Eye (tissue), 1 donor: ENCODE measurements at places on chromosomes 12 and 14.

DNA sequence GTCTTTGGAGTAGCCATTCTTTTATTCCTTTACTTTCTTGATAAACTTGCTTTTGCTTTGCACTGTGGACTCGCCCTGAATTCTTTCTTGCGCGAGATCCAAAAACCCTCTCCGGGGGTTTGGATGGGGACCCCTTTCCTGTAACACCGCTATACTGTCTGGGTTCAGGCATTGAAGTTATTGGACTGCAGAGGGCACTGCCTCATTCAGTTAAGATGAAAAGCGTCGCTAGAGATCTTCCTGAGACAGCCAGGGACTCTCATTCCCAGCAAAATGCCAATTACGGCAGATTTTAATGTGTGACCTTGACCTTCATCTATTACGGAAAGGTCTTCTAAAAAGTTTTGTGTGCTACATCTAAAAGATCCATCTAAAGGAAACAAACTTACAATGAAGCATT is 17.3 kb upstream of the RIMKLB start:
- no peak for DNase-seq

- no peak for DNase-seq
These were observed 247.3 kb upstream of the FKBP4 start for GRCh38 chr12:2547273-2548044.

- no peak for DNase-seq
These were observed 416.3 kb upstream of the ATP2B1 start for GRCh38 chr12:90124914-90125313.

GRCh38 chr14:51327376-51327775 is 87.3 kb downstream of the TMX1 start:
- DNase-seq: no peak

GRCh38 chr12:80441921-80442320 is 2.1 kb upstream of the PTPRQ start:
- no peak for DNase-seq

DNA sequence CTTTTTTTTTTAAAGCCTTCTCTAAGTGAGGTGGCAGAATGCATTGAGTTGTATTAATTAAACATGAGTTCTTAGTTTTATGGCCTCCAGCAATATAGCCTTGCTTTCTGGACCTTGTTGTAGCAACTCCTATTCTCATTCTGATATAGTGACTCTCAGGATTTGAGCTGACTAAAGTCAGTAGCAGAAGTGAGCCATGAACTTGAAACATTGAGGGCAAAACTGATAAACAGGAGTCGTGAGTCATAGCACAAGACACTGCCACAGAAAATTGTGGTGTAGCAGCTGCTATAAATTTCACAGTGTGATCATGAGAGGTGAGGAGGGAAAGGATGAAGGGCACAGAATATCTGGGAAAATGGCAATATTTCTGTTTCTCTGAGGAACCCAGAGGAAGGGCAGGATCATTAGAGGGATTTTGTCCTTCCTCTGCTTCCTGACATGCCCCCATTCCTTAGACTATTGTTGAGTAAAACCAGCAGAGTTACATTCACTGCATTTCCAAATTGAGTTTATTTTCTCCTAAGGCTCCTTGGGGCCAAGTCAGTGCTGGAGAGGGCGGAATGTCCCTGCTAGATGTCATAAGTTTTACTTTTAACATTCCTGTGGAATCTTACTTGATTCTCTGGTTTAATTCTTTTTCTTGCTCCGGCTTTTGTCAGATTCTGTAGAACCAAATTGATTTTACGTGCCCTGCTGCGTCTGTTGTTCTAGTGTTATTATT is 7.5 kb downstream of the KLRG1 start:
- DNase-seq: no peak

DNA sequence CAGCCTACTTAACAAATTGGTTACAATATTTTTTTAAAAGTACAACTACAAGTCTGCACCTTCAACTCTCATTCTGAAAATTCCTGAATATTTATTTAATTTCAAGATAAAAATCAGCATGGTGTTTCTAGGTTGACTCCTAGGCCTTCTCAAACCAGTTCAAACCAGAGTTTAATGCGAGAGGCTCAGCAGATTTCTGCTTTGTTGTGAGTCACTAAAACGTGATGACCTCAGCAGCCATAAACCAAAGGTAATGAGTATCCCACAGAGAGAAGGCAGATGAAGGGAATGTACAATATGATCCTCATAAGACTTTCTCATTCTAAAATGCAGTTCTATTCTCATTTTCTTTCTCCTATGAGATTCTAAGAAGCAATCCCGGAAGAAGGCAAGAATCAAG is 1.5 kb downstream of the PRDM4 start:
- DNase-seq: peak; percentile 66

DNA sequence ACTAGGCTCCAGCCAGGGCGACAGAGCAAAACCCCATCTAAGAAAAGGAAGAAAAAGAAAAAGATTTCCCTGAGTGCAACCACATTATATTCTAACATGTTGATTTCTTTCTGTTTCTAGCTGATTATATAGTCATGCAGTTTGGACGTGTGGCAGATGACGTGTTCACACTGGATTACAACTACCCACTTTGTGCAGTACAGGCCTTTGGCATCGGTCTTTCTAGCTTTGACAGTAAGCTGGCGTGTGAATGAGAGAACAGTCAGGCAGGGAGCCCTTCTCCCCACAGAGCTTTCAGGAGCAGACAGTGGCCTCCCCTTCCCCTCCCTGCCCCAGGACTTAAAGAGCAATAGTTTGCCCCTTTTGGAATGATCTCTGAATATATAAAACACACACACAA is 20.0 kb upstream of the TEAD4 start:
- DNase-seq: no peak

DNA sequence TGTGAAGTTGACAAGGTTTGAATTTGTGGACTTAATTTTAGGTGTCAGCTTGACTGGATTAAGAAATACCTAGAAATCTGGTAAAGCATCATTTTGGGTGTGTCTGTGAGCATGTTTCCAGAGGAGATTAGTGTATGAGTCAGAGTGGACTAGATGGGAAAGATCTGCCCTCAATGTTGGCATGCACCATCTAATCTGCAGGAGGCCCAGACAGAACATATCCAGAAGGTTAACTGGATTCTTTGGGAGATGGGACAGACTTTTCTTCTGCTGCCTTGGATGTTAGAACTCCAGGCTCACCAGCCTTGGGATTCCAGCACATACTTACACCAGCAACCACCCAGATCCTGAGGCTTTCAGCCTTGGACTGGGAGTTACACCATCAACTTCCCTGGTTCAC is 14.1 kb downstream of the SGPP1 start:
- no peak for DNase-seq

DNA sequence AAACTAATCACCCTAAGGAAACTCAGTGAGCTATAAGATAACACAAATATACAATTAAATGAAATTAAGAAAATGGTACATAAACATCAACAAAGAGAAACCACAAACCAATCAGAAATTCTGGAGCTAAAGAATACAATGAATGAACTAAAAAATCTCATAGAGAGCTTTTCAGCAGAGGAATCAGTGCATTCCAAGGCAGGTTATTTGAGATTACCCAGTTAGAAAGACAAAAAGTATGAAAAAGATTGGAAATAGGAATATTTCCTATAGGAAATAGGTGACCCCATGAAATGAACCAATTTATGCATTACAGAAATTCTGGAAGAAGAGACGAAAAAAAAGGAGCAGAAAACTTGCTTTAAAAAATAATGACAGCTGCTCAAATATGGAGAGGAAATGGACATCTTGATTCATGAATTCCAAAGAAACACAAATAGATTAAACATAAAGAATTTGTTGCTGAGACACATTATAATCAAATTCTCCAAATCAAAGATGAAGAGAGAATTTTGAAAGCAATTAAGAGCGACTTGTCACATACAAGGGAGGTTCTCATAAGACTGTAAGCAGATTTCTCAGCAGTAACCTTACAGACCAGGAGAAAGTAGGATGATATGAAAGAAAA is 90.7 kb downstream of the RERGL start:
- no peak for DNase-seq

GRCh38 chr14:104563742-104564615 is 15.6 kb upstream of the C14orf180 start:
- peak; percentile 91 for DNase-seq

DNA sequence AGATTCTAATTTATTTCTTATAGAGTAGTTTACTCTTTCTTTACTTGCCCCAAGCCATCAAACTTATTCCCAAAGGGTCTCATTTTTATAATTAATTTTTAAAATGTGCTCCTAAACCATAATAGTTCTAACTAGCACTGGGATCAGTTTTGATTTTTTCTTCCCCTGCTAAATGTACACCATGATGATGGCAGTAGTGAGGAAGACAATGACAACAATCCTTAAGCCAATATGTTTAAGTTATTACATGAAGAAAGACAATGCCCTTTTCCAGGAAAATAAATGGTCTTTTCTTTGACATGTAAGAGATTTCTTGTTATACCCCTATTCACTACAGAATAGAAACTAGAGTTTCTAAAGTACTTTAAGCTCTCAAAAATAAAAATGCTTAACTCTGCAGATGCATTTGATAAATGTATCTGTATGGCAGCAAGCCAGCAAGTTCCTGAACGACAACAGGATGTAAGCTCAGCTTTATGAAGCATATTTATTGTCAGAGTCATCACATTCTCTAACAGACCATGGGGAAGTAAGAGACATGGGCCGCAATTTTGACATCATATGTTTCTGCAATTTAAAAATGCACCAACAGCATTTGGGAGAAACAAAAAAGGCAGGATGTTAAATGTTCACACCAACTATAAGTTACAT is 36.0 kb upstream of the SNX6 start:
- peak; percentile 39 for DNase-seq
